ENCODE measurements at places on chromosomes 4 and X.

- no peak for DNase-seq
These were observed 80.4 kb upstream of the BCOR start for GRCh38 chrX:40177942-40178715.

GRCh38 chr4:82090717-82091116 lies 283.1 kb downstream of the HNRNPD start:
- DNase-seq = no peak

GRCh38 chrX:1108501-1109445 lies 103.7 kb downstream of the CRLF2 start:
- no peak for DNase-seq

GRCh38 chrX:104281564-104281963 lies 26.8 kb upstream of the ESX1 start:
- DNase-seq = no peak

GRCh38 chr4:123017636-123018395 lies 95.4 kb upstream of the NUDT6 start:
- no peak for DNase-seq

DNA sequence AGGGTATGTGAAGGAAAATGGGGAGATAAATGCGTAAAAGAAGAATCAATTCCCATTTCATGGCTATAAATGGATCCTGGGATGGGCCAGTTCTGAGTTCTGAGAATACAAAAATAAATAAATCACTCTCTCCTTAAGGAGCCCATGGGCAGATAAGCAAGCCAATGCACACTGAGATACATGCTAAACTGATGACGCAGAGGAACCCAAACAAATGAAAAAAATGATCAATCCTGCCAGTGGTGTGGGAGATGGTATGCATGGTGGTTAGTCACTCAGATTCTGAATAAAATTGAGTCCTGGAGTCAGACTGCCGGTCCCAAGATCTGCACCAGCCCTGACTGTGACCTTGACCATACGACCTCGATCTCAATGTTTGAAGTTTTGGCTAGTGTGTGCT lies 59.7 kb downstream of the NEIL3 start:
- DNase-seq = no peak

GRCh38 chr4:27916452-27917184 lies 1056.0 kb downstream of the STIM2 start:
- DNase-seq = no peak

GRCh38 chr4:176641237-176641636 lies 151.5 kb downstream of the VEGFC start:
- no peak for DNase-seq

DNA sequence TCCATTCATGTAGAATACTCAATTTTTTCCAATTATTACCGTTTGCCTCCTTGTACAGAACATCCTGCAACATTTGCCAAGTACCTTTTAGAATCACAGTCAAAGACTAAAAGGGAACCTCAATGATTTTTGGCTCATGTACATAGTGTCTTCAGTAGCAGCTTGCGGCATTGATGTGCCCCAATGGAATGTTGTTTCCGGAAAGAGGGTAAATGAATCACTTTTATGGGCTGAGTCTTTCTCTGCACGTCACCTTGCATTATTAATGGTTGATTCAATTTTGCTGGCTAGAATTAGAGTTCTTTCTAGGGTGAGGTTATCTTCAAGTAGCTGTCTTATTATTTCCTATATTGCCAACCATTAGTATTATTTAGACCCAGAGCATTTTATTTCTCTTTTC lies 116.9 kb upstream of the GABRA2 start:
- DNase-seq = no peak

DNA sequence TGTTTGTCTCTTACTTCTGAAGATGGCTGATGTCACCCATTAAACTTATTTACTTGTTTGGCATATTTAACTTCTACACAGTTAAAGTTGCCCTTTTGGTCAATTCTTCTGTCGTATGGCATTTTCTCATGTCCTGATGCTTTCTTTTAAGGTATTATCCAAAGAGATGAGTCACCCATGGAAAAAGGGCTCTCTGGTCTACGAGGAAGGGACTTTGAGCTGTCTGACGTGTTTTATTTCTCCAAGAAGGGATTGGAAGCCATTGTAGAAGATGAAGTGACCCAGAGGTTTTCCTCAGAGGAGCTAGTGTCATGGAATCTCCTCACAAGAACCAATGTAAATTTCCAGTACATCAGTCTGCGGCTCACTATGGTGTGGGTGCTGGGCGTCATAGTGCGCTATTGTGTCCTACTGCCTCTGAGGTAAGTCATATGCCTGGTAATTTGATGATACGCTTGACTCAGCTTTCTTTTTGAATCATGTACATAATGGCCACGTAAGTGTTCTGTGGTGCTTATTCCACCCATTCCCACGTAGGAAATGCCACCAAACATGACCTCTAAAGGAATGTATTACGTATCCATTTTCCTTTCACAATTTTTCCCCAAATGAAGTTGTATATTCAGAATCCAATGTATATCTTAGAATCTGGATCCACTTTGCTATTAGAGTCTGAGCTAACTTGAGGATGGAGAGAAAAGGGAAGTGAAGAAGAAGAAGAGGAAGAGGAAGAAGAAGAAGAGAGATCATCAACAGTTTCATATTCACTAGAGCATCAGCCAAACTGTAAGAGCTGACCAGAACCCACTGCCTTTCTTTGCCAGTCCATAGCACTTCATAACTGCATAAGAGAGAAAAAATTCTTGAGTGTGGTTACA lies 45.7 kb downstream of the GPAT3 start:
- DNase-seq = no peak

DNA sequence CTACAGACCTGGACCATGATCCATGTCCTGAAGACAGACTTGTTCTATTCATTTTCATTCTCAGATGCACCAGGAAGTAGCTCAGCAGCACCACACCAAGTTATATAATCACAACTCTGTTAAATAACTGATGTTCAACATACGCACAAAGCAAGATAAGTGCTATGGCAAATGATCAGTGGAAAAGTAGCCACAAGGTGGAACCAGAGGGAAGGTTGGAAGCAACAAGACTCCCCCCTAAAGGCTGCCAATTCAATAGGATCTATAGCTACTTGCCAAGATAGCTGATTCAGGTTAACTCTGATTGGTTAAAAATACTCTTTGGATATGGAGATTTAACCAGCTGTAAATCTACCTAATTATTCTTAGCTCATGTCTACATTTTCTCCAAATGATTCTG lies 23.7 kb upstream of the FAM47B start:
- no peak for DNase-seq

DNA sequence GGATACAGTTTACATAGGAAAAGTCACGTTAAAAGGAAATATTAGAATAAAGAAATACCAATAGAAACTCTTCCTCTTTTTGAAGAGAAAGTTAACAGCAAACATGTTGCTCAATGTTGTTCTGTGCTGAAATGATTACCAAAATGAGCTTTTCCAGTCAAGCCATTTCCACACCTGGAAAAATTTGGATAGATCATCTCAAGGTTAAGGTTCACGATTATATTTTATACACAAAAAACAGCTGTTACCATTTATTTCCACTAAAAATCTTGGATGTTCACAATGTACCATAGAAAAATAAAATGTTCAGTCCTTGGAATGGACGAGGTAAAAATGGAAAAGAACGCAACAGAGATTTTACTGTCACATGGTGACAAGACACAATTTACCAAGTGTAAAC lies 218.7 kb downstream of the SCFD2 start:
- no peak for DNase-seq

GRCh38 chrX:6004529-6004928 lies 224.1 kb downstream of the NLGN4X start:
- DNase-seq = no peak

- DNase-seq = no peak
These were observed 199.4 kb upstream of the DDX53 start for GRCh38 chrX:22800360-22800759.

- no peak for DNase-seq
These were observed 37.6 kb downstream of the AMOT start for GRCh38 chrX:112803060-112803459.
